ENCODE measurements at places on chromosomes 11 and 22. TPM values are rescaled to one million over a fixed set of nuclear protein-coding genes. Genes with fewer than 3 reads are reported as not detected.

- DNase-seq = no peak
Observed at GRCh38 chr22:22720724-22721261, 76.4 kb downstream of the GGTLC2 start.

Gene CHRDL2
- polyA plus RNA-seq = 3.1 TPM

DNA sequence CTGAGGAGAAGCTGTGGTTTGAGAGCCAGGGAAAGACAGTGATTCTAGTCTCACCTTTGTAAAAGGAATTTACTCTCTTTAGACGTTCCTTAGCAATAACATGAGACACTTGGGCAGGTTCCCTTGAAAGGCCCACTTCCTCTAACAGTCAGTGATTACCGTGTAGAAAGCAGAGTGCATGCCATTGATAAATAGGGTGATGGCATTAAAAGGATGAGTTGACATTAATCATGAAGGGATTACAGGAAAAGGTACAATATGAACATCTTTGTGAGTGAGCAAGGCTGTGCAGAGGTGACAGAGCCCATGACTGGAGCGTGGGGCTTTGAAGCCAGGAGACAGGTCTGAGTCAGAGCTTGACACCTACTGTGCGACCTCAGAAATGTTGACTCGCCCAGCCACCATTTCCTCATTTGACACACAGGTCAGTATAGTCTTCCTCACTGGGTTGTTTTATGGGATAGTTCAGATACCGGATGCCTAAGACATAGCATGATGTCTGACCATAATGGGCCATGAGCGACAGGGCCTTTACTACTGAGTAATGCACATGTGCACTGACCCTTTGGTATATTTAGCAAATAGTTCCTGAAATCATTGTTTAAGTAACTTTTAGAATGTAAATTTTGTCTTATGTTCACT lies 341.7 kb upstream of the MTNR1B start:
- no peak for DNase-seq

DNA sequence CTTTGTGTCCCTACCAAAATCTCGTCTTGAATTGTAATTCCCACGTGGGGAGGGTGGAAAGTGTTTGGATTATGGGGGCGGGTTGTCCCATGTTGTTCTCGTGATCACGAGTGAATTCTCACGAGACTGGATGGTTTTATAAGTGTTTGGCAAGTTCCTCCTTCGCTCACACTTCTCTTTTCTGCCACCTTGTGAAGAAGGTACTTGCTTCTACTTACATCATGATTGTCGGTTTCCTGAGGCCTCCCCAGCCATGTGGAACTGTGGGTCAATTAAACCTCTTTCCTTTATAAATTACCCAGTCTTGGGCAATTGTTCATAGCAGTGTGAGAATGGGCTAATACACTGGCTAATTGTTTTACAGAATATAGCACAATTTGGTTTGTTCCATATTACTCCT lies 326.3 kb downstream of the GRM5 start:
- DNase-seq = no peak

- DNase-seq = no peak
Observed at GRCh38 chr11:31802990-31803812, 7.9 kb downstream of the PAX6 start.

Gene OR52A1
- not detected for polyA plus RNA-seq

Gene DRD4
- 0.14 TPM for polyA plus RNA-seq

Gene SMTNL1
- 14.9 TPM for polyA plus RNA-seq

DNA sequence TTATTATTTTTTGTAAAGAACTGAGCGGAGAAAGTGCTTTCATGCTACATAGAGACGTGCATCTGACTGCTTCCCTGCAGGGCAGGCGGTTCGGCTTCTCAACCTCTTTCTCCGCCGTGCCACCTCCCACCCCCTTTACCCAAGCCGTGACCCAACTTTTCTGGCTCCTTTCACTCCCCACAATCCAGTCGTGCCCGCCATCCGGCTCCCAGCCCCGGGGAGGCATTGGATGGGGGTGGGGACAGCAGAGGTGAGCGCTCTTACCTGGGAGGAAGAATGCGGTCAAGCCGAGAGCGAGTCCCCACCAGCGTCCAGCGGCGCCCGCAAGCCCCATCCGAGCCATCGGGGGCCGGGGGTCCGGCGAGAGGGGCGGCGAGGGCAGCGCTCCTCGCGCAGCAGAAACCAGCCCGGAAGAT lies 781 bp downstream of the NECTIN1 start:
- DNase-seq = no peak

DNA sequence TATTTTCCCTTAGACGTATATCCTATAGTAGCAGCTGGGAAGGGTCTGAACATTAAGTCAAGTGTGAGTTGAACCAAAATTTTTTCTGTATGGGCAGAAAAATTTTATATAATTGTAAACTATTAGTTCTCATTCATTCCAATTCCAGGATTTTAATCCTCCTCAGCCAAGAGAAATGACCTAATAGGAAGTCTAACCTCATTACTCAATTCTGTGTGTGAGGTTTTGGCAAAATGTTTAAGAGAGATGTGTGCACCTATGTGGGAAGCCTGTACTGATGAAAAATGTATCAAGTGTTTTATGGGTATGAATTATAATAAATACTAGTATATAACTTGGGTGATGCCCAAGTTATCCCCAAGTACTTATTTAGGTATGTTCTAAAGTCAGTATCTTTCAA lies 311.6 kb upstream of the PITPNB start:
- no peak for DNase-seq

GRCh38 chr11:32940865-32941264 lies 48.3 kb downstream of the QSER1 start:
- DNase-seq = no peak

DNA sequence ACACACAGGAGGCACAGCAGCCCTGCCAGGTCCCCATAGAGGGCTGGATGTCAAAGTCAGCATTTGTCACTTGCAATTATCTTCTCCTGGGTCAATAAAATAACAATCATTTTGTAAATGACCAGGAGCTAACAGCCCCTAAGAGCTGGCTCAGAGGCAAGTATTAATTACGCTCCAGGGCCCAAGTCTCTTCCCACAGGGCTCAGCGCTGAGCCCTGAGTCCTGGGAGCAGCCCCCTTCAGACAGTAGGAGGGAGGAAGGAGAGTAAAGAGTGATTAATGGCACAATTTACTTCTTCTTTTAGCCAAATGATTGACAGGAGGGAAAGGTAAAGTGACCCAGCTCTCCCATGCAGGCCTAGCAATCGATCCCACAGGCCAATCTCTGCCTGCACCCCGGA lies 99.0 kb upstream of the DRD2 start:
- DNase-seq = no peak

Gene CCDC89
- 0.20 TPM for polyA plus RNA-seq

DNA sequence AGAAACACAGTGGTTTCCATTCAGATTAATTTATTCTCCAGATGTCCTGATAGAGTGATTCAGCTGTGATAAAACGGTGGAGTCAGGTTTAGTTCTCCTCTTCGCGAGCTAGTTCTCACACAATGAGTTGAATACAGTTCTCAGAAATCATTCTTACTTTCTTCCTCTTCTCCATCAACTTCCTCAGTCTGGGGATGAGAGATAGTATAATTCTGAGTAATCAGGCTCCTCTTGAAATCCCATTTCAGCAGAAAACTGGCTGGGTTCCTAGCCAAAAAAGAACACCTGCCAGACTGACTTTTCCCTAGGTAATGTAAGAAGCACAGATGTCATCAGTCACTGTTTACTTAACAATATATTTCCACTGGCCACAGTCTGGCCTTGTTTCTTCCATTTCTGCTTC lies 76.7 kb downstream of the SVIP start:
- DNase-seq = no peak

DNA sequence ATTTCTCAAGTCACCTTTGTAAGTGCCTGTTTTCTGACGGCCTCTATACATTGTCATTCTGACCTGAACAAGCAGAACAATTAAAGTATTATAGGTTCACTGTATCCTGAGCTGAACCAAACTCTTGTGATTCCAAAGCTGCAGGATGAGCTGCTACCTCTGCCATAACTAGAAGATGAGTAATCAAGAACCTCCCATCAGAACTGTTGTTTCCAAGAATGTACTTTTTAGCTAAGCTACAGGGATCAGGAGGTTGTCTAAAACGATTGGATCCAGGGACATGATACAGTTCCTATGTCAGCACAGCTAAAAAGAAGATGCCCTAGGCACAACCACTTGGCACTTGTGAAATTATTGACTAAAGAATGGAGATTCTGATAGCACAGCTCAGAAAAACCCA lies 288.4 kb upstream of the CCDC90B start:
- DNase-seq = no peak

- no peak for DNase-seq
Observed at GRCh38 chr22:45538281-45538680, 35.6 kb downstream of the FBLN1 start.

DNA sequence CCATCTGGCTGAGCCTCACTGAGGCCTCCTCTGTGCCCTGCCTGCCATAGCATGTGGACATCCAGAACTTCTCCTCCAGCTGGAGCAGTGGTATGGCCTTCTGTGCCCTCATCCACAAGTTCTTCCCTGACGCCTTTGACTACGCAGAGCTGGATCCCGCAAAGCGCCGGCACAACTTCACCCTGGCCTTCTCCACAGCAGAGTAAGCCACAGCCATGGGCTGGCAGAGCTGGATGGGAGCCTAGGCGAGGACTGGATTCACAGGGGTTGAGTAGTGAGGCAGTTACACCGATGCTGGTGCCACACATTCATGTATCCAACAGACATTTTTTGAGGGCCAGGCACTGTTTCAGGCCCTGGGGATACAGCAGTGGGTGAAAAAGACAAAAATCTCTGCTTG lies 9.1 kb downstream of the SMTNL1 start:
- DNase-seq = no peak

Gene OR10V1
- not detected for polyA plus RNA-seq

- DNase-seq = no peak
Observed at GRCh38 chr11:92845805-92846204, 123.6 kb upstream of the MTNR1B start.
